ENCODE measurements at places on chromosomes 1 and 21.

DNA sequence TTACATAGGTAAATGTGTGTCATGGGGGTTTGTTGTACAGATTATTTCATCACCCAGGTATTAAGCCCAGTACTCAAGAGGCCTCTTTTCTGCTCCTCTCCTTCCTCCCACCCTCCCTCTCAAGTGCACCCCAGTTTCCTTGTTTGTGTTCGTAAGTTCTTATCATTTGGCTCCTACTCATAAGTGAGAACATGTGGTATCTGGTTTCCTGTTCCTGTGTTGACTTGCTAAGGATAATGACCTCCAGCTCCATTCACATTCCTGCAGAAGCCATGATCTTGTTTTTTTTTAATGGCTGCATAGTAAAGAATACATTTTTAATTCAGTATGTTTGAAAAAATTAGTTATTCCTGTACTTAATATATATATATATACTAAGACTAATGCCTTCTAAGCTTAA, 107.7 kb downstream of the CLDN17 start:
- DNase-seq, result no peak

- no peak for DNase-seq
Observed at GRCh38 chr1:33147997-33148314, 33.9 kb downstream of the TRIM62 start.

- no peak for DNase-seq
Observed at GRCh38 chr1:24503870-24504523, 1.4 kb downstream of the RCAN3 start.

DNA sequence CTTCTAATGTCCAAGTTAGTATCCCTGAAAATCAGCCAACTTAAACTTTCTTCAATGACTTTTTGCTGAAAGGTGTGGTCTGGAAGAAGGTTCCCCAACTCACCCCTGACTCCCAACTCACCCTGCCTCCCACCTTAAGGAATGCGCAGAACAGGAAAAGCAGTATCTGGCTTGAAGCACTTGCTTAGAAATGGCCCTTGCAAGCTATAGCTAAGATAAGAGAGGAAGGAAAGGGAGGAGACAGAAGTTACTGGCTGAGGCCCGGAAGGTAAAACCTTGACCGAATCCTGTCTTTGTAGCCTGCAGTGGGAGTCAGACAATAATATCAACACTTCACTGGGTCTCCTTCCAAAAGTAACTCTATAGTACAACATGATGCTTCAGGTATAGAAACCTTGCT, 2.9 kb downstream of the CYYR1 start:
- no peak for DNase-seq

GRCh38 chr1:32040711-32041110, 27.0 kb downstream of the KHDRBS1 start:
- DNase-seq, result no peak

DNA sequence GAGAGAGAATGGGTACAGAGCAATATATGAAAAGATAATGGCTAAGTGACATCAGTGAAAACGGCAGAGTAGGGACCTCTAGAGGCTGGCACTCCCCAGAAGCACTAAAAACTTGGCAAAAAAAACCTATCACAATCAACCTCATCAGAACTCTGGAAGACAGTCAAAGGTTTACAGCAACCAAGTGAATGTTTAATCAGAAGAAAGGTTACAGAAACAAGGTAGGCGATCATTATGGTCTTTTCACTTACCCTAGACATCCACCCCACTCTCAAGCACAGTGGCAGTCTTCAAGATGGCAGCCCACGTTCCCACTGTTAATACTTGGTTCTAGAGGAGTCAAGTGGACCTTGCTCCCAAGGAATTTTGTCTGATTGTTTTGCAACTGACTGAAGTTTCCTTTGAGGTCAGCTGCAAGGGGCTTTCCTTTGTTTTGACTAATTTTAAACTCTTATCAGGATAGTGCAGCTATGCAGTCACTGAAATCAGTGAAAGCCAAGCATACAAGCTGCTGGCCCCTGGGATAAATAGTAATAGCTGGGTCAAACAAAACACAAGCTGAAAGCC, 7.2 kb downstream of the KIFAP3 start:
- DNase-seq, result no peak

GRCh38 chr1:25990702-25991395, 7.0 kb downstream of the PAFAH2 start:
- no peak for DNase-seq

GRCh38 chr1:235820061-235820460, 46.6 kb downstream of the LYST start:
- DNase-seq, result peak; percentile 5

GRCh38 chr1:54742282-54742681, 22.0 kb downstream of the PARS2 start:
- no peak for DNase-seq

DNA sequence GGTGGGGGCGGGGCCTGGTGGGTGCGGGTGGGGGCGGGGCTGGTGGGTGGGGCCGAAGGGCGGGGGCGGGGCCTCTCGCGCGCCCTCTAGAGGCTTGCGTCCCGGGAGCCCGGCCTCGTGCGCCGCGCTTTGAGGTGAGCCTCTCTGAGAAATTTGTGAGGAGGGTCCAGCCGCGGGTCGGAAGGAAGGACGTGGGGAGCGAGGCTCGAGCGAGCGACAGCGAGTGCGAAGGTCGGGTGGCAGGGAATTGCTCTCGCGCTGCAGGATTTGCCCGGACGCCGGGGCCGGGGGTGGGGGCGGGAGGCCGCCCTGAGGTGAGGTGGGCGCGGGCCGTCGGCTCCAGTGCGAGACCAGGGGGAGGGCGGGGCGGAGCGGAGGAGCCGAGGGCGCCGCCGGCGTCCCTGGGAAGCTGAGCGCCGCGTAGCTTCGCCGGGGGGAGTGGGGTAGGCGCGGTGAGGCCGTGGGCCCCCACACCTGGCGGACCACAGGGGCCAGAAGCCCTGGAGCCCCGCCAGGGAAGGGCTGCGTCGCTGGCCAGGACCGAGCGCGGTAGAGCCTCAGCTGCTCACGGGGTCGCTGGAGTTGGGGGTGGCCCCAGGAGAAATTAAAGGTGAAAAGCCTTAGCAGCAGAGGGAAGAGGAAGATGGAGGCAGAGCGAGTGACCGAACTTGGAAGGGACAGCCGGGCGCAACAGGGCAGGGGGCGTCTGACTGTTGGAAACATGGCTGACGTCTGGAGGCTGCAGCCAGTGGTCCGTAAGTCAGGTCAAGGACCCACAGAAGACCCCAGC, 754 bp upstream of the LSS start:
- peak; percentile 64 for DNase-seq

DNA sequence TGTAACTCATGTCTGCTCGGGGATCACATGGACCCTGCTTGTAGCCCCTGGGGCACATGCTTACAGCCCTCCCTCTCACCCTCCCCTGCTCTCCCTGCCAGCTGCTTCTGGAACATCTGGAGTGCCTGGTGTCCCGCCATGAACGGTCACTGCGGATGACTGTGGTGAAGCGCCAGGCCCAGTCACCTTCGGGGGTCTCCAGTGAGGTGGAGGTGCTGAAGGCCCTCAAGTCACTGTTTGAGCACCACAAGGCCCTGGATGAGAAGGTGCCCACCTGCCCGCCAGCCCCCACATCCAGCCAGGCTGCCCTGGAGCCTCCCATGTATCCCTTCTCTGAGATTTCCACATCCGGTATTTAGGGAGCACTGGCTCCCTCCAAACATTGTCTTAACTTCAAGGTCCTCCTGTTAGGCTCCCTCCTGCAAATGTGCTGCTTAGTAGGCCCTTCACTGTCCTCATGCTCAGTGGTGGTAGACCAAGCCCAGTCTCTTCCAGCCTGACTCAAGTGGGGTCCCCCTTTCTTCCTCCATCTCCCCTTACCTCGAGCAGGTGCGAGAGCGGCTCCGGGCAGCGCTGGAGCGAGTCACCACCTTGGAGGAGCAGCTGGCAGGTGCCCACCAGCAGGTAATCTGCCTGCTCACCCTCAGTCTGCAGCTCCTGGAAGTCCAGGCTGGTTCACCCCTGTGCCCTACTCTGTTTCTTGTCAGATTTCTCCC, 17.7 kb downstream of the PPFIA4 start:
- no peak for DNase-seq
